ENCODE measurements at places on chromosomes 13 and 19. TPM values are rescaled to one million over a fixed set of nuclear protein-coding genes. Genes with fewer than 3 reads are reported as not detected.

DNA sequence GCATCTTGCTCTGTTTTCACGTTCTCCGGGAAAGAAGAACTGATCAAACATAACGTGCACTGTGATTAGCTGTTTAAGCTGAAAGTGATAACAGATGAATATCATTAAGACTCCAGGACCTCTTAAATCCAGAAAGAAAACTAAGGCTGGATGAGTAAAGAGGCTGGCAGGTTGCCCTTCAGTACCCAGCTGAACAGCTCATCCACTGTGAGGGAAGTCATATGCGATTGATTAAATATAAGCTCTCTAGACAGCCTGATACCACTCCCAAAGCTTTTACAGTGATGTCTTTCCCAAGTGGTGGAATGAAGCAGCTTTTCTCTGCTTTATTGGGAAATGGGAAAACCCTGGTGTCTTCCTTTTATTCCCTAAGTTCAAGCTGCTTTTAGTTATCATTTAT is 116.9 kb downstream of the EFNB2 start:
- no peak overlapping the region for H3K4me3 ChIP-seq
- no peak overlapping the region for H3K27ac ChIP-seq
- no peak for DNase-seq
- no peaks in the 10 kb centered on the region for H3K36me3 ChIP-seq

DNA sequence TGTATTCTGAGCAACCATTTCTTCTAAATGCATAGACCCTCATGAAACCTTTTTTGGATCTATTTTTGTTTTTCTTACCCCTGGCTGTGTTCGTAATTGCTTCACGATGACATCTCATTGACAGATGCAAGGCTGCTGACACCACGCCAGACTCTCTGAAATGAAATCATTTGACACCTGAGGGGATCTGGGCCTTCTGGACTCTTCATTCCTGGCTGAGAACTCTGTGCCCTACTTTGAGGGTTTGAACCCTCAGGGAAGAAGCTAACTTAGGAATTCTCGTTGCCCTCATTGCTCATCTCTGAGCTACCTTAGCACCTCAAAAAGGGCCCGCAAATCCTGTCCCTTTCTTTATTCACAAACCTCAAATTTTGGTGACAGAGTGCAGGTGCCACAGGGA is 40.5 kb upstream of the NBEA start:
- H3K27me3 ChIP-seq, result peaks cover 2% of the 10 kb centered on the region
- no peak for DNase-seq
- no peak overlapping the region for H3K27ac ChIP-seq
- no peak overlapping the region for H3K4me3 ChIP-seq
- no peaks in the 10 kb centered on the region for H3K36me3 ChIP-seq

Gene ZNF254
- 6.7 TPM for total RNA-seq

Gene PTPRH
- not detected for total RNA-seq

Gene TMEM147
- 73.5 TPM for total RNA-seq

DNA sequence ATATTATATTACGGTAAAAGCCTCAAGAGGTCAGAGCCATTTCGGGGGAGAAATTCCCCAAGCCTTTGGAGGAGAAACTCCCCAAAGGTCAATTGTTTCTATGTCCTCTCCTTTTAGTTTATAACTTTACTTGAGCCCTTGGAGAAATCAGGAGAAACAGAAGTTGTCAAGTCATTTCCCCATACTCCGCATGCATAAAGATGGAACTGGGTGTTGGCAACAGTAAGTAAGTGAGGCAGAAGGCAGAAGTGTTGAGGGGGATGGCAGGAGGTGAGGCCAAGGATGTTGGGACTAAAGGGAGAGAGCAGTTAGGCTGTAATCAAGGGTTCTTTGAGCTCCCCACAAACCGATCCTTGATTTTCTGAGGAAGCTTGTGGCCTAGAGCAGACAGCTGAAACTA is 307.9 kb downstream of the ENOX1 start:
- H3K4me1 ChIP-seq, result peaks cover 2% of the 10 kb centered on the region
- H3K27me3 ChIP-seq, result no peaks in the 10 kb centered on the region
- no peak for DNase-seq
- H3K36me3 ChIP-seq, result no peaks in the 10 kb centered on the region
- no peak overlapping the region for H3K27ac ChIP-seq

DNA sequence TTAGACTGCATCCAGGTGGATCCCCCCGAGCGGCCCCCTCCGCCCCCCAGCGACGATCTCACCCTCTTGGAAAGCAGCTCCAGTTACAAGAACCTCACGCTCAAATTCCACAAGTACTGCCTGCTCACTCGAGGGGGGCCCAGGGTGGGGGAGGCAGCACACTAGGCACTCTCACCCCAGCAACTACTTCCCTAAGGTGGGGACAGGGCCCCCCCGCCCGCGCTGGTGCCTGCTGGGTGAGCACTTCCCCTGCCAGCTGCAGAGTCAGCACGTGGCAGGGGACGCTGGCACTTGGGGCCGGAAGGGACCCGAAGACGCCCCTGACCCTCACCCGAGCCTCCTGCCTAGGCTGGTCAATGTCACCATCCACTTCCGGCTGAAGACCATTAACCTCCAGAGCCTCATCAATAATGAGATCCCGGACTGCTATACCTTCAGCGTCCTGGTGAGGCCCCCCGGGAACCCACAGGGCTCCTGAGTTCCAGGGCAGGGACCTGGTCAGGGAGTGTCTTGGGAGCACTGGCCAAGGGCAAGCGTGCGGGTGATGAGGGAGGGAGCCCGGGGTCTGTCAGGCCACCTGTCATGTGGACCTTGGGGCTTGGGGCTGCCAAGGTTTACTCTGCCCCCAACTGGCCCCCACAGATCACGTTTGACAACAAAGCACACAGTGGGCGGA is 5.2 kb downstream of the MCOLN1 start:
- no peak overlapping the region for H3K4me3 ChIP-seq
- peaks cover 4% of the 10 kb centered on the region for H3K4me1 ChIP-seq
- peaks cover 6% of the 10 kb centered on the region for H3K36me3 ChIP-seq
- no peaks in the 10 kb centered on the region for H3K27me3 ChIP-seq
- no peak for DNase-seq

DNA sequence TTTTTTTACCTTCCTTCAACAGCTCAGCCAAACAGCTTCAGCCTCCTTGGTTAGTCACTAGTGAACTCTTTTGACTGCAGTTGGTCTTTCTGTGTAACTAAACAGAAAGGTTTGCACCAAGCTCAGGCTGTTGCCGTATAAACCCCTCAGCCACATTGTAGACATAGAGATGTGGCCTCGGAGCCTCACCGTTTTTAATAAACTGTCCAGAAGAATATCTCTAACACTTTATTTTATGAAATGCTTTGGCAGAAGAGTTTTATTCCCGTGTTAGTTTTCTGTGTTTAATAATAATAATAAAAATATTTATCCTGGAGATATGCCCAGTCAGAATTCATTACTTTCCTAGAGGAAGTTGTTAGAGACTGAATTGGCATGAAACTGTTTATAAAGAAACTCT is 171.7 kb upstream of the MAB21L1 start:
- H3K27me3 ChIP-seq, result no peaks in the 10 kb centered on the region
- no peak for DNase-seq
- H3K4me3 ChIP-seq, result no peak overlapping the region
- no peak overlapping the region for H3K27ac ChIP-seq

Gene NKPD1
- total RNA-seq, result 0.22 TPM

Gene ITPKC
- total RNA-seq, result 6.4 TPM

- no peak overlapping the region for H3K27ac ChIP-seq
- H3K27me3 ChIP-seq, result peaks cover 2% of the 10 kb centered on the region
- DNase-seq, result no peak
- no peaks in the 10 kb centered on the region for H3K36me3 ChIP-seq
- H3K4me3 ChIP-seq, result no peak overlapping the region
Measured at GRCh38 chr13:21045100-21045499, 16.3 kb downstream of the LATS2 start.

GRCh38 chr13:107020393-107020792 is 452.5 kb upstream of the ARGLU1 start:
- H3K4me3 ChIP-seq, result no peak overlapping the region
- no peak for DNase-seq
- H3K27ac ChIP-seq, result no peak overlapping the region
- H3K27me3 ChIP-seq, result no peaks in the 10 kb centered on the region
- H3K36me3 ChIP-seq, result no peaks in the 10 kb centered on the region

Data from activated CD4-positive, alpha-beta memory T cell treated with anti-CD3 and anti-CD28 coated beads for 36 hours (primary cell).